ENCODE measurements at places on chromosomes 16 and 17. TPM values are rescaled to one million over a fixed set of nuclear protein-coding genes. Genes with fewer than 3 reads are reported as not detected.
A peak's percentile ranks its signal among the peaks of the same experiment; 100 is the strongest.

DNA sequence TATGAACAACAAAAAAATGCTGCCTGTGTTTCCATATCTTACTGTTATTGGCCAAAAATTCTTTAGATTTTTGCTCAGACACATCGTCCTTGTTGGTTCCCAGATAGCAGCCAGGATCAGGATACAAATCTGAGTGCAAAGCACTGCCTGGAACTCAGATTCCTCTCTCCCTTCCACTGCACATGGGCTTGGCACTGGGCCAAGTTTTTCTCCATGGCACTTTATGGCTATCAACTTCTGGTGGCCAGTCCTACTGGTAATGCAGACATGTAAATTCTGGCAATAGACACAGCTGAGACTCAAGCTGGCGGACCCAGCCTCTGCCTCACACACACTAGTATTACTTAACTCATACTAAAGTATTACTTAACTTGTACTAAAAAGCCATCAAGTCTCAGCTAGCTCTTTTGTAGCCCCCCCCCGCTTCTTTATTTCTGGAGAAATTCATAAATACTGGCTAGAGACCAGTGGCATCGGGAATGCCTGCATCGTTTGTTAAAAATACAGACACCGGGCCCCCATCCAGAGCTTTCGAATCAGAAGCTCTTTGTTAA is 181.2 kb upstream of the COX10 start:
- DNase-seq = no peak

DNA sequence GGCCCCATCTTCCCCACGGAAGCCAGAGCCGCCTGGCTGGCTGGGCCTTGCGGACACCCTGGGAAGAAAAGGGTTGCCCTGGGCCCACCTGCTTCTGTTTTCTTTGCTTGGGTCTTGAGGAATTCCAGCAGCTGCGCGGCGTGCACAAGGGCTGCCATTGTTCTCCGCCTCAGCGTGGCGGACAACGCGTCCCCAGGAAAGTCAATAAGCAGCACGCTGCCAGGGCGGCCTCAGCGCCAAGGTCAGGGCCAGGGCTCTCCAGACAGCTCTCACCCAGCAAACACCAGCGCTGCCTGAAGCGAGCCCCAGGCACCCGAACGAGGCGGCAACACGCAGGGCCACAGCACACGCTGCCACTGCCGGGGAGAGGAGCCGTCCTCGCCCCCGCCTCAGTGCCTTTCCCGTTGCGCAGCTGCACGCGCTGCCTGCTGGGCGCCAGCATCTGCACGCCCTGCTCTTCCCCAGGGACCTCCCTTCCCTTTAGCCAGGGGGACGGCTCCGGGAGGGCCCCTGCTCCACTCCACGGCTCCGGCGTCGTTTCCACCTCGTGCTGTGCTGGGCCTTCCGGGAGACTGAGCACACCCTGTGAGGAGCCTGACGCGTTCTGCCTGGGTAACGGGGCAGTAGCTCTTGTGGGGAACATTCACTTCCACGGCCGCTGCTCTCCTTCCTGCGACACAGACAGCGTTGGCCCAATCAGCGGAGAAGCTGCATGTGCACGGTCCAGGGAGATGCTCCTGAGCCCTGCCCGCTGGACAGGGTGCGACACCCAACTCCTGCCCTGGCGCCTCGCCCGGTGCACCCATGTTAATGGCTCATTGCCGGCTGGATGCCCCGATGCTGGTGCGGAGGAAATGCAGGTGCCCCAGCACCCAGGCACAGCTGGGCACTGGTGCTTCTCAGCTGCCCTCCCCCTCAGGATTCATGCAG is 57.8 kb downstream of the LMF1 start:
- DNase-seq = no peak

MT1M gene
- 0.26 TPM for polyA plus RNA-seq

DNA sequence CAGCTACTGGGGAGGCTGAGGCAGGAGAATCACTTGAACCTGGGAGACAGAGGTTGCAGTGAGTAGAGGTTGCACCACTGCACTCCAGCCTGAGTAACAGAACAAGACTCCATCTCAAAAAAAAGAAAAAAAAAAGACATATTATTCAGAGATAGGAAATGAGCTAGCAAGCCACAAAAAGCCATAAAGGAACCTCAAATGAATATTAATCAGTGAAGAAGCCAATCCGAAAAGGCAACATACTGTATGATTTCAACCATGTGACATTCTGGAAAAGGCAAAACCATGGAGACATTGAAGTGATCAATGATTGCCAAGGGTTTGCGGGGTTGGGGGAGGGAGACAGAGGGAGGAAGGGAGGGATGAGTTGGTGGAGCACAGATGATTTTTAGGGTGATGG is 8.4 kb upstream of the EXOC7 start:
- DNase-seq = no peak

G6PC1 gene
- polyA plus RNA-seq = 9.1 TPM

SLC47A1 gene
- polyA plus RNA-seq = 28.0 TPM

CIITA gene
- 6.7 TPM for polyA plus RNA-seq

GRCh38 chr16:87703835-87704375 is 61.9 kb downstream of the KLHDC4 start:
- DNase-seq = no peak

GRCh38 chr16:80147026-80147655 is 393.7 kb upstream of the DYNLRB2 start:
- no peak for DNase-seq

- no peak for DNase-seq
Observed at GRCh38 chr17:29826114-29826692, 103.8 kb downstream of the SSH2 start.

DNA sequence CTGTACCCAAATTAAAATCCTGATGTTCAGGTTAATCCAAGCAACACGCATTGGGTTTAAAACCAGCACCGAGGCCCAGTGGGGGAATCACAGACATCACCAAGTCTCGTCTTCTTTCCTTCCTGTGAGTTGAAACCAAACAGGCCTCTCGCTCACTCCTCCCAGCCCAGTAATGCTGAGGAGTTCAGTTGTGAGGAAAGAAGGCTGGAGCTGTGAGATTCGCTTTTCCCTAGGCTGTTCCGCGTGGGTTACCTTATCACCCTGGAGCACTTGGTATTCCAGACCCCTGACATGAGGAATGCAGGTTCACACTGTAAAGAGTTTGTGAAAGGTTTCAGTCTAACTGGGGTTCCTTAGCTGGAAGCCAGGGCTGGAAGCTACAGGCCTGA is 20.8 kb downstream of the CIBAR2 start:
- no peak for DNase-seq

GRCh38 chr17:61017317-61018006 is 339.8 kb downstream of the BCAS3 start:
- DNase-seq = no peak

GRCh38 chr17:78739331-78739931 is 42.6 kb downstream of the CYTH1 start:
- DNase-seq = no peak

DNA sequence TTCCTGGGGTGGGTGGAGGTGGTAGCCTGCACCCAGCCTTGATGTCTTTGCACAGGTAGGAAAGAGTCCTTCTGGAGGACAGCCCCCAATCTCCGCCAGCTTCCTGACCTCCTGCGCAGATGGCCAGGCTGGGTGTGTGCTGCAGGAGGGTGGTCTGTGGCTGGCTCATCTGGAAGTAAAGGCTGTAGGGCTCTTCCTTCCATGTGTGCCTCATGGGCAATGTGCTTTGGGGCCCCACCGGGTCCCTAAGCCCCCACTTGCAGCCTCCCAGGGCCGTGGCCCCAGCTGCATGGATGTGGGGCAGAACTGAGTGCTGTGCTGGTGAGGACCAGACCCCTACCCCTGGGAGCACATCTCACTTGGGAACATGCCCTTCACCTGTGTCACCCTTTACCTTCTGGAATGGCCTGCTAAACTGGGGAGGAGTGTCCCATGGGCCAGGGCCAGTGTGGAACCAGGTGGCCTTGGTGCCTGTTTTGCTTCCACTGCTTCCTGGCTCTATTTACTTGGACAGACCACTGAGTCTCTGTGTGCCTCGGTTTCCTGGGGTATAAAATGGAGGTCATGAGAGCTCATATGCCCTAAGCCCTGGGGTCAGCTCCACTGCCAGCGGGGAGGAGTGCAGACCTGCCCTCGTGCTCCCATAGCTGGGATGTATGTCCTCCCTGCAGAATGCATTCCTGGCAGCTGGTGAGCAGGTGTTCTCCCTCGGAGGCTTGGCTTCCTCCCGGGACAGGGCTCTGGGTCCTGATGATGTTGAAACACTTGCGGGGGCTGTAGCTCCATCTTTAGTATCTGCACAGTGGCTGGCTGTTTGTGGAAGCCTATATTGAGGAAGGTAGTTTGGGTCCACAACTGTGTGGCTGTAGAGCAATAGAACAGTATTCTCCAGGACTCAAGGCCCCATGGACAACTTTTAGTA is 18.0 kb downstream of the MPRIP start:
- no peak for DNase-seq

NECAB2 gene
- polyA plus RNA-seq = 3.2 TPM

KRTAP1-5 gene
- polyA plus RNA-seq = not detected

GRCh38 chr17:79082311-79083190 is 7.9 kb downstream of the ENGASE start:
- no peak for DNase-seq

- DNase-seq = no peak
Observed at GRCh38 chr17:16444258-16444886, 29.0 kb downstream of the TRPV2 start.

GRCh38 chr16:69434066-69434465 is 9.6 kb downstream of the CYB5B start:
- no peak for DNase-seq

- no peak for DNase-seq
Observed at GRCh38 chr16:25575363-25575762, 116.4 kb upstream of the HS3ST4 start.

FZD2 gene
- 48.9 TPM for polyA plus RNA-seq

PIPOX gene
- polyA plus RNA-seq = 11.9 TPM

DNA sequence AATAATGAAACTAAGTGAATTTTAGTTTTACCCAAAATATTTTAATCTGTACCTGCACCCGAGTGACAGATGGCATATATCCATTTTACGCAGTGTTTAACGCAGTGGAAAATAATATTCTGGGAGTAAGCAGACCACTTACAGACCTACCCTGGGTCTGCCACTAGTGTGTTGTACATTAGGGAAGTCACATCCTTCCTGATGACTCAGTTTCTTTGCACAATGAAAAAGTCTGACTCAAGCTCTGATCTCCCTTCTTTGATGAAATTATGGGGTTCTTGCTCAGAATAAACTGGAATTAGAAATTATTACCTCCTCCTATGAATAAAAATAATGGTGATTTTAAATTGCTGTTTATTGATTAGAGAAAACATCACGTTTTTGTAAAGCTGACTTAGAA is 123.2 kb upstream of the AXIN2 start:
- DNase-seq = no peak

P2RX5 gene
- polyA plus RNA-seq = 1.3 TPM

TPSB2 gene
- polyA plus RNA-seq = not detected

CRYBA1 gene
- polyA plus RNA-seq = not detected

GRCh38 chr16:58842746-58843145 is 108.6 kb upstream of the GOT2 start:
- DNase-seq = no peak

MPV17L gene
- 7.7 TPM for polyA plus RNA-seq

- peak; percentile 89 for DNase-seq
Observed at GRCh38 chr17:29642171-29642611, 19.5 kb upstream of the CORO6 start.

DNA sequence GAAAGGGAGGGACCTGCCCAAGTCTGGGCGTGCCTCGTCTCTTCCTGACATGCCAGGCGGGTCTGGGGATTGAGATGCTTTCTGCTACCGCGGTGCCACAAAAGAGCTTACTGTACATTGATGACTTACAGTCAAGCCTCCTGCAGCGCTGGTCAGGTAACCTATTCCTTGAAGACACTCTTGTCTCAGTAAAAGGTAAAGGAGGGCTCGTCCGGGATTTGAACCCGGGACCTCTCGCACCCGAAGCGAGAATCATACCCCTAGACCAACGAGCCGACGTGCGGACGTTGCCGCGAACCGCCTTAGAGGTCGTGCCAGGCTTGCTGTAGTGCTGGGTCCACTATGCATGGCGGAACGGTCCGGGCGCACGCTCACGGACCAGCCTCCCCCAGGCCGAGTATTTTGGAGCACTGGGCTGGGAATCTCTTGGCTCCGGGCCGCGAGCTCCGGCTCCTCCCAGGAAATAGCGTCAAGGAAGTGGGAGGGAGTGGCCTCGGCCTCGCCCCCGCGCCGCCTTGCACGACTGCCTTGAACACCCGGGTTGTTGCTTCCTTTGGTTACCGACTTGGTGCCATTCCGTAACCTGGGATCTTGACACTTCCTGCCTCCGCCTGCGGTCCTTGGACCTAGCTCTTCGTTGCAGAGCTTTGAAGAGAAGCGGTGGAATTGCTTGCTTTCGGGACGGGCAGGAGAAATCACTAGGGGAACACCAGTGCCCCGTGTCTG is 12.4 kb upstream of the AURKB start:
- DNase-seq = peak; percentile 93

- DNase-seq = no peak
Observed at GRCh38 chr17:43015579-43015978, 6.6 kb downstream of the VAT1 start.

GRCh38 chr16:1990351-1991134 is 773 bp downstream of the SYNGR3 start:
- DNase-seq = no peak

GRCh38 chr16:77041468-77041867 is 149.5 kb upstream of the MON1B start:
- no peak for DNase-seq

AIPL1 gene
- not detected for polyA plus RNA-seq

DNA sequence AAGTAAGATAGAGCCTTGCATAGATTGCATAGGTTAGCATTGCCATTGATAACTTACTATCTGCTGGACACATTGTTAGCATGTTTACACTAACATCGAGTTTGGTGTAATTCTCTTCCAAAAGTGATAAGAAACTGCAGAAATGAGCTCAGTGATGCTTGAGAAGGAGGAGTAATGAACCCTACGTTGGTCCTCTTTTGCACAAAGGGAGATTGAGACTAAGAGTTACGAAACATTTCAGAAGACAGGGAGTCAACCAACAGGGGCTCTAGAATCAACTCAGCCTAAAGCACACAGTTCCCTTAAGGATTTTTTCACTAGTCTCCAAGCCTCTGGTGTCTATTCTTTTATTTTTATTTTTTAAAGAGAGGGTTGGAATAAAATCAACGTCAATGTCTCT is 6.8 kb downstream of the CCL7 start:
- DNase-seq = no peak

- DNase-seq = no peak
Observed at GRCh38 chr17:62854098-62854680, 46.1 kb upstream of the MARCHF10 start.

DNA sequence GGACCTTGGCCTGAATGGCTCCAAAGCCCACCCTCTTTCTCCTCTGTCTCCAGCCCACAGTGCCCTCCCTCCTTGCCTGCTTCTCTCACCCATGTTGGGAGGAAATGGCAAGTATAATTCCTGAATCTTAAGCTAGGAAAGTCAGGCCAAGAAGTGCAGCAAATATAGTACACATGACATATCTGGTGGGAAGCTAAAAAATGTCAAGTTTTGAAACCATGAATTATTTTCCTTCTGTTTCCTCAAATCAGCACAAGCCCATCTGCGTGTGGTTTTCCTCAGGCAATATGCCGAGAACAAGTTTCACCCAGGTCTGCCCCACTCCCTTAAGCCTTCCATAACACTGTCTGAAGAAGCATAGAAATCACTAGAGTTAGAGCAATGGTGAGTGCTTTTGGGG is 502.8 kb upstream of the CDH11 start:
- DNase-seq = no peak

Data from renal pelvis (tissue), 12 donors.